ENCODE measurements at places on chromosomes 5 and 9. TPM values are rescaled to one million over a fixed set of nuclear protein-coding genes. Genes with fewer than 3 reads are reported as not detected.

DNA sequence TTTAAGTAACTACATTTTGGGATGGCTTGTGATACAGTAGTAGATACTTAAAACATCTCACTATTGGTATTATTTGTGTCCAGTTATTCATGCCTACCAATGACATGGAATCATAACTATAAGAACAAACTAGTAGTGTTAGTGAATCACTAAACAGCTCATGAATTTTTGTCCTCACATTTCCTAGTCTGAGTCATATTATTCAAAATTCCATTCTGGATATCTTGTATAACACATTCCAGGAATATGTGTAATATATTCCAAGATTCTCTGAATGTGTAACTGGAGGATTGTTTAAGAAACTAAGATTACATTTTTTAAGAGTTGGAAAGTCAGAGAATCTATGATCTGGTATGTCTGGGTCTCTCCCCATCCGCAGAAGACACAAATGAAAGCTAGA is 565.3 kb upstream of the ZNF608 start:
- DNase-seq = no peak

Gene SPINK6
- not detected for total RNA-seq

Gene CDKN2B-AS1
- total RNA-seq = not detected

DNA sequence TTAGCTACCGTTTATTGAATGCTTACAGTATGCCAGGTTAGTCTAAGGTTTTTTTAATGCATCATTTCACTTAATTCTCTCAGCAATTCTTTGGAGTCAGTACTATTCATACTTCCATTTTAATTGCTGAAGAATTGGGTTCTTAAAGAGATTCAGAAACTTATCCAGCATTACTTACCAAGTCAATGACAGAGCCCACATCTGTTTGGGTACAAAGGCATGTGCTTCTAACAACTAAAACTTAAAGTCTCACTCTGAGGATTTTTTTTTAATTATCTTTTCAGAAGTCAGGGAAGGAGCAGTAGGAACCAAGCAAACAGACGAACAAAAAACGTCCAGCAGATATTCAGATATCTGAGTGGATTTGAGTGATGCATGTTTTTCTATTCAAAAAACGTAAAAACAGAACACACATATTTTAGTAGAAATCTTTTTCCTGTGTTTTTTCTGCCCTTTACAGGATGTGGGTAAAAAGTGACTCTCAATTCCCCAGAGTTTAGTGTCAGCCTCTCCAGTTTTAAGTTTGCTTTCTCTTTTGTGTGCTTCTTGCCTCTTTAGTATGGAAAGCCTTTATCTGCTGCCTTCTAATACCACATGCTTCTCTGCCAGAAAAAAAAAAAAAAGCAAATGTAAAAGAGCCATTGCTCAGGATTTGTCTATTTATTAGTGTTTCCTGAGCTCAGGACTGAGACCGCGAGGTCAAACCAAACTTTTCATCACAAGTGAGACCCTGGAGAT is 118.0 kb downstream of the PRKACG start:
- DNase-seq = no peak

DNA sequence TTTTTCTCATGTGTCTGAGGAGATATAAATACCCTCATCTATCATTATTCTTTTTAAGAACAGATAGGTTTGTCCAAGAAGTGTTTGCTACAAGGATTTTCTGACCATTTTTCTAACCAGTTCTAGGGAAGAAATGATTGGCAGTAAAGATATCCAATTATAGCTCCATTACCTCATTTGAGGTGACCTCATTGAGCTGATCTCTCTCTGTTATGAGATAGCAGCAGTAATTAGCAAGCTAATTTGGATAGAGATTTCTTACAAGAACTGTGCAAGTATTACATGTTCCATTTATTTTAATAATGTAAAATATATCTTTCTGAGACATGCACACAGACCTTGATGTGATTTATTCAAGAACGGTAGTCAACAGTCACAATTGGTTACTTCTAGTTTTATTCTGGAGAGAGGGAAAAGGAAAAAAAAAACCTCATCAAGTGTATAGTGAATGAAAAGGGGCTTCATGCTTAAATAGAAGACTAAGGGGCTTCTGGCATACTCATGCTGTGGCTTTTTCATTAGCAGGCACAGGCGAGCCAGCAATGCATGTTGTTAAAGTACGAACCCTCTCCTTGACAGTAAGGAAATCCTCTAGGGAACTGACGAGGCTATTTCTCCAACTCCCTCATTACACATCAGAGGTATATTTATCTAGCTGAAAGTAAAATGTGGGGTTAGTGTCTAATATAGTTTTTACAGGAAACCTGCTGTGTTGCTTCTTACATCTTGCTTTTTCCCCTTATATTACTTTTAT is 127.3 kb downstream of the NUDT12 start:
- DNase-seq = no peak

GRCh38 chr5:7894860-7895259 is 25.9 kb downstream of the MTRR start:
- DNase-seq = no peak

DNA sequence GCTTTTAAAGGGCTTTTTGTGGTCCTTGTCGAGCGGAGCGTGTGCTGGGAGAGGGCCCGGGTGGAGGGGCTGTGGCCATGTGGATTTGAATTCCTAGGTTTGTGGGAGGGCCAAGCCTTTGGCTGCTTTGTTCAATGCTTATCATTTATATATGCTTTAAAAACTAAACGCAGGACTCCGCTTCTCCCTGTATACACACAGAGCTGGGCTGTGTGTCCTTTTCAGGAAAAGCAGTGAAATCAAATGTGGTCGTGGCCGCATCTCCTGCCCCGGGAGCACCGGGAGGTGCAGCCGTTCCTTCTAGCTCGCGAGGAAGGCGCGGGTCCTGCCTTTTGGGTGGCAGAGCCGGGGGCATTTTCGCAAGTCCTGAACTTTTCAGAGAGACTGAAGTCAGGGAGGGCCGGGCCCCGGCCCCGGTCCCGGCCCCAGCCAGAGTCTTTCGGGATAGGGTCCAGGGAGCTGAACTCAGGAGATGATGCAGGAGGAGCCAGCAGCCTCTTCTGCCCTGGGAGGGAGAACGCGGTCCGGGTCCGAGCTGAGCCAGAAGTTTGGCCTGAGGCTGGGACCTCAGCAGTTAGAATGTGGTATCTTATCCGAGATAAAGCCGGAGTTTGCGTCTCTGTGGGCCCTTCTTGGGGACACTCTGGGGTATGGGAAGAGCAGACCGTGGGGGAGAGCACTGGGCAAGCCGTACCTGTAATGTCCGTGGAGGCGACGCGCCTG is 158.8 kb downstream of the C9orf152 start:
- DNase-seq = no peak

DNA sequence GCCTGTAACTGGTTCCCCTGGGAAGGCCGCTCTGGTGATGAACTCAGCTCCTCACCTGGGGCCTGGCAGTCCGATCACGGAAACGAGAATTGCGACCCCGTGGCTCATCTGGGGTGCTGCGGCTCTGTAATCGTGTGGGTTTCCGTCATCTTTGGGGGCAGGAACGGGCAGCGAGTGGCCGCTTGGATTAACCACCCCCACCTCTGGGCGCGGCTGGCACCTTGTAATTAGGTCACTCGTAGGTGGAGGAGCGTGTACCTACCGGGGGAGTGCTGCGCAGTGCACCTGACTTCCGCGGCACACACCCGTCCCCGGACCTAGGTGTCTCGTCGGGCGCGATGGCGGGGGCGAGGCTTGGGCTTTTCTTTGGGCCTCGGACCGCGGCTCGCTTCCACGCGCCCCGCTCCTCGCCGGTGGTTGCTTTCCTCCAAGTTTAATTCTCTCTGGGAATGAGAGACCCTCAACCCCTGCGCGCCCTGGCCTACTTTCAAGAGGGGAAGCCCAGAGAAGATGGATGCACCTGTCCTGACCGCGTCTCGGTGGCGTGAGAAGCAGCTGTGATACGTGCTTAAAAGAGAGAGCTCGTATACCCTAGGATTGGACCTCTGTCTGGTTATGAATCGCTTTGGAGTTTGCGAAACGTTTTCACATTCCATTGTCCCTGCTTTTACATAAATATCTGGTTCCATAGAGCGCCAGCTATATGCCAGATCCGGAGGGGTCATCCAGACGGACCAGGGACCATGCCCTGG is 744 bp upstream of the PPP2CA start:
- no peak for DNase-seq
